Stimulated activated naive CD8-positive, alpha-beta T cell treated with anti-CD3 and anti-CD28 coated beads, Interleukin-15, amount 100 ng/mL, for 72 hours (primary cell): ENCODE measurements at places on chromosomes 6 and 20.

DNA sequence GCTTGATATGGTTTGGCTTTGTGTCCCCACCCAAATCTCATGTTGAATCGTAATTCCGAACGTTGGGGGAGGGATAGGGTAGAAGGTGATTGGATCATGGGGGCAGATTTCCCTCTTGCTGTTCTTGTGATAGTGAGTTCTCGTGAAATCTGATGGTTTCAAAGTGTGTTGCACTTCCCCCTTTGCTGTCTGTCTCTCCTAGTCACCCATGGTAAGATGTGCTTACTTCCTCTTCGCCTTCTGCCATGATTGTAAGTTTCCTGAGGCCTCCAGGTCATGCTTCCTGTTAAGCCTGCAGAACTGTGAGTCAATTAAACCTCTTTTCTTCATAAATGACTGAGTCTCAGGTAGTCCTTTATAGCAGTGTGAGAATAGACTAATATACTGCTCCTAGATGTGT is 19.9 kb downstream of the PFDN4 start:
- no peak for DNase-seq

DNA sequence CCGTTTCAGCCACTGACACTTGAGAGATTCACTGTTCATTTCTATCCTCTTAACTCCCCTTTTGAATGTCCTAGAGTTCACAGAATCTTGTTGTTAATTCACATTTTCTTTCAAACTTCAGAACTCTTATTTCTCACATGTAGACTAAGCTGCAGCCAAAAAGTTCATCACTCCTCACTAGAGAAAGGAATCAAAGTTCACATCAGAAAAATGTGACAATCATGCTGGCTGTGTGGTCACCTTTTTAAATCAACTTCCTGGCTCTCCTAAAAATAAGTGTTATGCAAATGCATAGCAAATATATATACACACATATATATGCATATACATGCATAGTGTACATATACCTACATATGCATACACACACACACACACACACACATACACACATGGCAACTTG is 123.0 kb downstream of the CBLN4 start:
- DNase-seq = no peak

GRCh38 chr6:116449565-116449964 is 11.6 kb upstream of the CALHM6 start:
- DNase-seq = no peak

GRCh38 chr20:58651559-58651945 is 469 bp downstream of the STX16 start:
- no peak for DNase-seq

GRCh38 chr6:160378882-160379281 is 30.7 kb downstream of the SLC22A3 start:
- no peak for DNase-seq

DNA sequence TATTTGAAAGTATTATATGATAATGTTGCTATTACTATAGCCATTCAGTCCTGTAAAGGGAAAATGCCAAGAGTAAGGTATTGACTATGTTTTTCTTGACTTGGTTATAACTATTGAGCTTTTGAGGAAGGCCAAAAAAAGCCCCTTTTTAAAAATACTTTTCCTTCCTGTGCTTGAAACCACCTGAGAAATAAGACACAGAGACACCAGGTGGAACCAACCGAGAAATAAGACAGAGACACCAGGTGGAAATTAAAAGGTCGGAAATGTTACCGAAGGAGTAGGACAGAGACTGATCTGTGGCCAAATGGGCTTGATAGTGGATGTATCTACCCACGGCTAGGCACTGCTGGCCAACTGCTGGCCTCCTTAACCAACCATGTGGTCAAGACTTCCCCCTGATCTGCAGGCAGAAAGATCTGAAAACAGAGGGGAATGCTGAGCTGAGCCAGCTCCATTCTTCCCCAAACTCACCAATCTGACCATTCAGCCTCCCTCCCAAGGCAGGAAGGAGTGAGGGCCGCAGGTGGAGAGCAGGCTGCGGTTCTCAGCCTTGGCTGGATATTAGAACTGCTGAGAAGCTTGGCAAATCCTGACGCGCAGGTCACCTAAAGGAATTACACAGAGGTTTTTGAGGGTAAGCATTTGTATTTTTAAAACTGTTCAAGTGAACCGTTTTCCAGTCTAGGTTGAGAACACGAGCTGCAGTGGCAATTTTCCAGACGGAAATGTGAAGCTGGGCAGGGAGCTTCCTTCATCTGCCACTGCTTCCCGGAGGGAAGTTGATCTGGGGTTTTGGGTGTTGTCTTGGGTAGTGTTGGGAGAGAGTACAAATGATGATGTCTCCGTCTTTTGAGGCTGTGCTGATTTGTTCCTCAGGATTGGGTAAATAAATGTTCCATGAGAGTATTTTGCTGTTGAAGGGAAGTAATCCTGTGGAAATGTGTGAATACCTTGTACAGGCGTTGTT is 121.7 kb upstream of the EXOC2 start:
- no peak for DNase-seq

GRCh38 chr20:23279836-23280235 is 70.8 kb upstream of the NXT1 start:
- DNase-seq = no peak

- no peak for DNase-seq
Observed at GRCh38 chr6:125114248-125114858, 39.2 kb upstream of the TPD52L1 start.

GRCh38 chr6:33053230-33053629 is 20.2 kb downstream of the HLA-DPA1 start:
- no peak for DNase-seq

DNA sequence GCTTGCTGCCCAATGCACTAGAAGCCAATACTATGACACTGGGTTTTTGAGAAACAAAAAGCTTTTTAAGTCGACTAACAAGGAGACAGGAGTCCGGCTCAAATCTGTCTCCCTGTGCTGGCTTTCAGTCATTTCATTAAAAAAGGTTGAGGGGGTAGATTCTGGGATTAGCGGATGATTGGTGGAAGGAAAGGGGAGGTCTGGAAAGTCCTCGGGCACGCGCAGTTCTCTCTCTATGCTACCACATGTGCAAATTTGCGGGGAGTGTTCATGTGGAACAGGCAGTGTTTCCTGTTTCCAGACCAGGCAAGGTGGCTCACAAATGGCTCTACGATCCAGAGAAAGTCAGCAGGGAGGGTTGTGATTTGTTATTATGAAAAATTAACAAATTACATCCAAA is 89.1 kb upstream of the TOX2 start:
- DNase-seq = no peak

DNA sequence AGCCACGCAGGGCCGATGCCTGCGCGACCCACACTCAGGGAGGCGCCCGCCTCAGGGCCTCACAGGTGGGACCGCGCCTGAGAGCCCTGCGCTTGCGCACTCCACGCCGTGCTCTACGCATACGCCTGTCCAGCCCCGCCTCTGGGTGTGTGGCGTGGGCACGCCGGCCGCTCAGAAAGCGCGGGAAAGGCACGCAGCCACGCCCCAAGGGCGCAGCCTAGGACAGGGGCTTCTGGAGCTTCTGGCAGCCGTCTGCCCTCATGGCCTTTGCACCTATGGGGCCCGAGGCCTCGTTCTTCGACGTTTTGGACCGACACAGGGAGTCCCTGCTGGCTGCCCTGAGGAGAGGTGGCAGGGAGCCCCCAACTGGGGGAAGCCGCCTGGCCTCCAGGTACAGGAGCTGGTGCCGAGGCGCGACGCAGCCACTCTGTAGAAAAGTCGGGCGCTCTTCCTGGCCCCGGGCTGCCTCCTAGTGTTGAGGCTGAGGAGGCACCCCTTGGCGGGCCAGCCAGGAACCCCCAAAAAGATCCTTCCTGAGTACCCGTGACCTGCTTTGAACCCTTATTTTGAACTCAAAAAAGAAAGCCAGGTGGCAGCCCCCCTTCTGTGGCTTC is at the start of gene SPO11:
Gene SPO11, plus strand, starts transcription at position 196 of the 614 bp plus-strand sequence. Its CDS starts 65 bp downstream, at position 261.
- DNase-seq = no peak

- DNase-seq = no peak
Observed at GRCh38 chr6:12345694-12346058, 55.5 kb downstream of the EDN1 start.

GRCh38 chr20:37627767-37628130 is 66.1 kb upstream of the CTNNBL1 start:
- no peak for DNase-seq

- no peak for DNase-seq
Observed at GRCh38 chr6:140663772-140664171, 1289.3 kb upstream of the CITED2 start.

DNA sequence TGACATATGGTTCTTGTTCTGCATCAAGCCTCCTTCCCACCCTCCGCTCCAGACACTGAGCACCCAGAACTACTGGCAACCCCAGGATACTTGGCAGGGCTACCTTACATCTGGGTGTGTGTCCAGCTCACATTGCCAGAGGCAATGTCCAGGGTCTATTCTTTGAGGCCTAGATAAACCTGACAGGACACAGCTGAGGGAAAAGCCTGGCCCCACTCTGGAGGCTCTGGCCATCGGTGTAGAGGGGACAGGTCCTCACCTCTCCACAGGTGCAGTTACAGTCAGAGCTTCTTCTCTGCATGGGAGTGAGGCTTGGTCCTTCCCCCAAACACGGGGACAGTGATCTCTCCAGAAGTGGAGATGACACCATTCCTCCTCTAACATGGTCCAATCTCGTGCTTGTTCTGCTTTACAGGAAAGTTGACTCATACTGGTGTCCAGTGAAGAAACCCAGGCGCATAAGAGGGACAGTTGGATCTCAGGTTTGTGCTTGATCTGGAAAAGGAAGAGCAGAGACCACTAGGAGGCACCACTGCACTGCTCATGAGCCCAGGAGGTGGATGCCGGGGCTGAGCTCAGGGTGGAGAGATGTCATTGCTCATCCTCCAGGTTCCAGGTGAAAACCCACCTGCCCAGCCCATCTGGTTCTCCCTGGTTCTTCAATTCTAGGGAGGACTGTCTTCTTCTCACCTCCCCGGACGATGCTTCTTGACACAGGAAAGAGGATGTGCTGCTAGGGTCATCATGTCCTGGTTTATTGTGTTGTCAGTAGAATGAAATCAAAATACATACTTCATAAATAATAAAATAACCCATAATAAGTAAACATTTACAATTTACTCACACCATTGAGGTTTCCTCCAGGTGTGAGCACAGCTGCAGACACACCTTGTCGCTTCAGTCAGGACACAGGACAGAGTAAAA is 14.7 kb downstream of the HLA-F start:
- peak; percentile 69 for DNase-seq

GRCh38 chr6:39041072-39041471 is 7.5 kb upstream of the GLP1R start:
- no peak for DNase-seq

GRCh38 chr6:10341605-10342004 is 73.3 kb downstream of the TFAP2A start:
- DNase-seq = no peak
